ENCODE measurements at places on chromosomes 13 and 19.

DNA sequence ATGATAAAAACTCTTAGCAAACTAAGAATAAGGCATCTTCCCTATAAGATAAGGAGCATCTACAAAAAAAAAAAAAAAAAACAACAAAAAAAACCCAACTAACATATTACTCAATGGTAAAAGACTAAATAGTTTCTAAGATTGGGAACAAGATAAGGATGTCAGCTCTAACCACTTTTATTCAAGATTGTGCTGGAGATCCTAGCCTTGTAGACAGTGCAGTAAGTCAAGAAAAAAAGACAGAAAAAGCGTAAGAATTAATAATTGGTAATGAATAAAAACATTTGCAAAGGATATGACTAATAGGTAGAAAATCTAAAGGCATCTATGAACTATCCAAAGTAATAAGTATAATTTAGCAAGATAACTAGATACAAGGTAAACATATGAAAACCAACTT is 33.0 kb downstream of the ZIC2 start:
- DNase-seq = no peak

GRCh38 chr13:27264181-27264580 is 6.4 kb upstream of the RASL11A start:
- peak; percentile 37 for DNase-seq

GRCh38 chr13:30850204-30850866 is 55.7 kb upstream of the MEDAG start:
- DNase-seq = no peak

DNA sequence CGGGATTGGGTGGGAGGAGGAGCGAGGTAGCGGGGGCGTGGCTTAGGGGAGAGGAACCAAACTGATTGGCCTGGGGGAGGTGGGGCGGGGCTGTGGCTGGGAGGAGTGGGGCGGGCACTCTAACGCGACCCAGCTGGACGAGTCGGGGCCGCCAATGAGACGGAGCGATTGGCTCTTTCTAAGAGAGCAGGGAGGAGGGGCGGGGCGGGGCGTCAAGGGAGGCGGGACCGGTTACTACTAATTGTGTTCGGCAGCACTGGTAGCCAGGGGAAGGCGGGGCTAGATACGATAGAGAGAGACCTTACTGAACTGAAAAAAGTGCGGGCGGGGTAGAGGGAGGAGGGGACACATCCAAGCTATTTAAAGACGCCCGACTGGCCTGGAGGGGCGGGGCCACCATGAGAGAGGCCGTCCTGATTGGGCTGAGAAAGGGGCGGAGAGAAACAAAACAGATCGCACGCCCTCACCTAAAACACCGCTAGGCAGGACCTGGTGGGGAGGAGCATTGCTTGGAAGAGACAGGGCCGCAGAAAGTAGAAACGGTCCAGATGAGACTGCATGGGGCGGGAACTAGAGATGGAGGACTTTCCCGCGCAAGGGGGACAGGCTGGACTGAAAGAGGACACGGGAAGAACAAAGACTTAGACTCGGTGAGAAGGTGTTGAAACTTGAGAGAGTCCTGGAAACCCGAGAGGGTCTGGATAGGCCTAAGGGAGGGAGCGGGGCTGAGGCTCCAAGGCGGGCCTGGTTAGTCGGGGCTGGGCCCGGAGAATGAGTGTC is at the start of gene KCNC3:
KCNC3 (minus strand) TSS at position 232 of the 780 bp plus-strand sequence. CDS start 295 bp downstream, outside the sequence.
- DNase-seq = peak; percentile 98

GRCh38 chr19:33071887-33072286 is 7.2 kb upstream of the RHPN2 start:
- DNase-seq = no peak

- no peak for DNase-seq
Observed at GRCh38 chr13:76723551-76724232, 162.5 kb downstream of the KCTD12 start.

DNA sequence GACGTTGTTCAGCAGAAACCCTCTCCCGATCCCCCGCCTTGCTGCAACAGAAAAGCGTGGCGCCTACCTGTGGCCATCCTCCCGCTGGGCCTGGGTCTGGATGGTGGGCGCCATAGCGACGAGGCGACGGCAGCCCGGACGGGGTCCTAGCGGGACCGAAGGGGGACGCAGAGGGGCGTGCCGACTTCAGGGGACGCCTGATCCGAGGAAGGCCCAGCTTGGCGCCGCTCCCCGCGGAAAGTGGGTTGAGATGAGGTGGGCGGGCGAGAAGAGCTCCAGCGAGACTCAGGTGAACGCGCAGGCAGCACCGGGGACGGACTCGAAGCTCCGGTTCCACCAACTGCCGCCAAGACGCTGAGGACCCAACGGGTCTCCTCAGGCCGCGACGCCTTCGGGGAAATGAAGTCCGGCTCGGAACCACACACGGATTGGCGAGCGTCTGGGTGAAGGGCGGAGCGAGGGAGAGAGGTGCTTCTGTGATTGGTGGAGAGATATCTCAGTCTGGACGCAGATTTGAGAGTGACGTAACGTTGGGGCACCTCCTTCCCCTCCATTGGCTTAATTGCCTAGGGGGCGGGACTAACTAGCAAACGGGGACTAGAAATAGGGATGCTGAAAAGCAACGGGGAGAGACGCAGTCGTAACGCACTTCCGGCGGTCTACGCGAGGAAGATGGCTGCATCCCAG is at the start of the genes MED29 and PAF1:
MED29 (plus strand) TSS at position 628 of the 687 bp plus-strand sequence; CDS start at position 673, 45 bp downstream.
PAF1 (minus strand) TSS at position 356 of the 687 bp plus-strand sequence; CDS start at position 114, 242 bp downstream.
- peak; percentile 99 for DNase-seq

DNA sequence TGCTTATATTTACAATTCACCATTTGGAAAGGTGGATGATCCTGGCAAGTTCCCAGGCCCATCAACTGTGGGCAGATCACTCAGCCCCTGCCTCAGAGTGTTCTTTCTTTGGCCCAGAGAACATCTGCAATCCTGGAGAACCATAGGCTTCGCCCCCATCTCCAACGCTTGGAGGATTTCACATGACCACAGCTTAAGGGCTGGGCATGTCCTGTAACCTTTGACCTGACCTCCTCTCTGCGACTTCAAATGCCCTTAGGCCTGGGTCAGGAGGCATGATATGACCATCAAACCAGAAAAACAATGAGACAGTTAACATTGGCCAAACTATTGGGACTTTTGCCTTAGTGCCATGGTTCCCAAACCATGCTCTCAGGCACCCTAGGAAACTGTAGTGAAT is 7.2 kb upstream of the MBNL2 start:
- no peak for DNase-seq

- DNase-seq = no peak
Observed at GRCh38 chr19:57239982-57240310, 486 bp upstream of the ZNF805 start.

DNA sequence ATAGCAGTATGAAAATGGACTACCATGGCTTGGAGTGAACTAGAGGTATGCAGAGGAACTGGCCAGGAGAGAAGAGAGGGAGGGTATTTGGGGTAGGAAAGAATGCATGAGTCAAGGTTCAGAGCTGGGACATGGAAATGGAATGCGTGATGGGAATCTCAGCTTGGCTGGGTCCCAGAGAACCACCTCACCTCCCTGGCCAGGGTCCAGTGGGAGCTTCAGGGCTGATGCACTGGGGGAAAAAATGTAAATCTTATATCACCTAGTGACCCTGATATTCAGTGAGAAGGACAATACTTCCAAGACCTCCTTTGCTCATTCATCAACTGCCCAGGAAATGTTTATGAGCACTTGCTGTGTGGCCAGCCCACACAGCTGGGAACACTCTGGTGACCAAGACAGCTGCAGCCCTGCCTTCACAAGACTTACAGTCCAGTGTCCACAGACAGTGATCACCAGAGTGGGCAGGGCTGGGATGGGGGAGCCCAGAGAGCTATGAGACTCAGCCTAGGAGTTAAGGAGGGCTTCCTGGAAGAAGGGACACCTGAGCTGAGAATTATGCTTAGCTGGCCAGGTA is 12.8 kb downstream of the IGSF23 start:
- DNase-seq = no peak

- no peak for DNase-seq
Observed at GRCh38 chr19:7104747-7105447, 35.4 kb downstream of the ZNF557 start.

DNA sequence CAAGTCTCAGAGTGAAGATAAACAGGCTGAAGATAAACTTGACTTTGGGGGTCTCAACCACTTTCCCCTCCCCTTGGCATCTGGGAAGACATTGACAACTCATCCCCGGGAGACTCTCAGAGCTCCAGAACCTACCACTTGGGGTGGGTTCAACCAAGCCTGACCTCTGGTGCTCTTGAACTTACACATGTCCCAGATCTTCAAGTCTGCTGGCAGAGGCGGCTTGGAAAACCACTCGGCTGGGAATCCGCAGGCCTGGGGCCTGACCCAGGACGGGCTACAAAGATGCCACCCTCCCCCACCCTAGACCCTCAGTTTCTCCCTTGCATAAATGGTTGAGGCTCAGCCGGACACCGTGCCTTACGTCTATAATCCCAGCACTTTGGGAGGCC is 512 bp downstream of the LRRC8E start:
- DNase-seq = no peak

DNA sequence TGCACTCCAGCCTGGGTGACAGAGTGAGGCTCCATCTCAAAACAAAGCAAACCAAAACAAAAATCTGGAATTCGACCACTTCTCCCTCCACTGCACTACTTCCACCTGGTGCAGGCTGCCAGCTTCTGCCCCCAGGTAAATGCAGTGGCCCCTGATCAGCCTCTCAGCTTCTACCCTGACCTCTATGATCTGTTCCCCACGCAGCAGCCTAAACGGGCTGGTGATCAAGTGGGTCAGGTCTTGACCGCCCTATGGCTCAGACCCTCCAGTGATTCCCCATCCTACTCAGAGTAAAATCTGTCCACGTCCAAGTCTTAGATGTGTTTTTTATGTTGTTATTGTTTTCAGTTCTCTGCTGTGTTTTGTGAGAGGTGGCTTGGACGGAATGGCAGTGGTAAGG is 163.9 kb downstream of the KCTD15 start:
- no peak for DNase-seq

DNA sequence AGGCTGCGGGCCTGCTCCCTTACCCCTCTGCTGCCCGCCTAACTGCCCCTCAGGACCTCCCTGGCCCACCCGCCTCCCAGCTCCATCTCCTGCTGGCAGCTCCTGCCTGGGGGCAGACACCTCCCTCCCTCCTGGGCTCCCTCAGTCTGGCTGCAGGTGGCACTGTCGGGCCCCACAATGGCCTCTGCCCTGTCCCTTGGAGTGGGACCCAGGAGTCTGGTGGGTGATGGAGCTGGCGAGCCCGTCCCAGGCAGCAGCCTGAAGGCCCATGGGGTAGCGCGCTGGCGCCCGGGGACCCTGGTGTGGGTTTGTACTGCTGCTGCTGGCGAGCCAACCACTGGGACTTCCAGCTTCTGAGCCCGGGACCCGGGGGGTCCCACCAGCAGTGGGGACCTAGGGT is 83.6 kb downstream of the KDM4B start:
- no peak for DNase-seq

GRCh38 chr13:46171217-46171616 is 10.8 kb downstream of the LCP1 start:
- DNase-seq = no peak

- no peak for DNase-seq
Observed at GRCh38 chr19:40553885-40554857, 22.5 kb upstream of the SHKBP1 start.

GRCh38 chr19:8304841-8305621 is 3.1 kb downstream of the CD320 start:
- DNase-seq = no peak

GRCh38 chr13:98476538-98476966 is 100.4 kb downstream of the STK24 start:
- no peak for DNase-seq

- no peak for DNase-seq
Observed at GRCh38 chr13:70183041-70183440, 74.8 kb upstream of the KLHL1 start.

- DNase-seq = no peak
Observed at GRCh38 chr19:16874250-16874977, 14.4 kb upstream of the F2RL3 start.

DNA sequence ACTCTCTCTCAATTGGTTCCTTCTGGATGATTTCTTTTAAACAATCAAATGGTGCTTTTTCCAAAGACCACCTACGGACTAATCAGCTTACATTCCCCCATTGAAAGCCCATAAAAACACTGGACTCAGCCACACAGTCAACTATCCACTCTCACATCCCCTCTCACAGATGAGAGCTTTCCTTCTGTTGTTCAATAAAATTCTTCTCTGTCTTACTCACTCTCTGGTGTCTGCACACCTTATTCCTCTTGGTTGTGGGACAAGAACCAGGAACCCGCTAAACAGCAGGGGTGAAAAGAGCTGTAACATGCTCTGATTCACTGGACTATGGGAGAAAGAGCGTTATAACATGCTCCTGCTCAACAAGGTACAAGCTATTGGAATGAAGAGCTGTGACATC is 2896.2 kb downstream of the PCDH9 start:
- no peak for DNase-seq

DNA sequence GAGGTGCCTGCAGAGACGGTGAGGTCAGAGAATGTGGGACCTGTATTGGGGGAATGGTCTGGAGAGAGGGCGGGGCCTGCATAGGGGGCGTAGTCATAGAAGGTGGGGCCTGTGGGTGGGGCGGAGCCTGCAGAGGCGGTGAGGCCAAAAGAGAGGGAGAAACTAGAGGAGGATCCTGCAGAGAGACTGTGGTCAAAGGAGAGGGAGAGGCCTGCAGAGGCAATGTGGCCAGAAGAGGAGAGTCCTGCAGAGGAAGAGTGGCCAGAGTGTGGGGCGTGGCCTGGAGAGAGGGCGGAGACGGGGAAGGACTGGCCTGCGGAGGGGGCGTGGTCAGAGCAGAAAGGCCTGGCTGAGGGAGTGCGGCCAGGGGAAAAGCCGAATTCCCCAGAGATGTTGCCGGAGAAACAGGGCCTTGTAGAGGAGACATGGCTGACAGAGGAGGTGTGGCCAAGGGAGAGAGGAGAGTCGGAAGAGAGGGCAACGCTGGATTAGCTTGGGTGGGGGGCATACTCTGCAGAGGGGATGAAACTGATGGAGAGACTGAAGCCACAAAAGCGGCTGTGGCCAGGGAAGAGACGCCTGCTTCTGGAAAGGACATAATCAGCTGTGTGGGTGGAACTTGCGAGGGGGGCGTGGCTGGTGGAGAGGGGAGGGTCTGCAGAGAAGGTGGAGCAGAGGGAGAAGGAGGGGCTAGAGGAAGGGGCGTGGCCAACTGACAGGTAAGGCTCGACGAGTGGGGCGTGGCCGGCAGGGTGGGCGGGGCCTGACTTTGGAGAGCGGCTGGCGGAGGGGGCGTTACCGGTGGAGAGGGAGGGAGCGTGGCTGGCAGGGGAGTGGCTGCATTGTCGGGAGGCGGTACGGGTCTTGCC is 2.5 kb downstream of the PRR36 start:
- DNase-seq = no peak

GRCh38 chr19:14425696-14426138 is 6.6 kb upstream of the DDX39A start:
- DNase-seq = no peak

DNA sequence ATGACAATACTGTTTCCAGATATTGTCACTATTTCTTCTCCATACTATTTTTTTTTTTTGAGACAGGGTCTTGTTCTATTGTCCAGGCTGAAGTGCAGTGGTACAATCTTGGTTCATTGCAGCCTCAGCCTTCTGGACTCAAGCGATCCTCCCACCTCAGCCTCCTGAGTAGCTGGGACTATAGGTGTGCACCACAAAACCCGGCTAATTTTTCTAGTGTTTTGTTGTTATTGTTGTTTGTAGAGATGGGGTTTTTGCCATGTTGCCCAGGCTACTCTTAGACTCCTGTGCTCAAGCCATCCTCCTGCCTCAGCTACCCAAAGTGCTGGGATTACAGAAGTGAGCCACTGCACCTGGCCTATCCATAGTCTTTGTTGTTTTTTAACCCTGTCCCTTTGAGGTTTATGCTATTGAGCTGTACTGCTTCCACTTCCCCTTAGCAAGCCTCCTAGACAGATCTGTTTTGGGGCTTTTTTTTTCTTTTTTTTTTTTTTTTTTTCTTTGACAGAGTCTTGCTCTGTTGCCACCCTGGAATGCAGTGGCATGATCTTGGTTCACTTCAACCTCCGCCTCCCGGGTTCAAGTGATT is 27.6 kb upstream of the MAP3K10 start:
- DNase-seq = no peak
